Left ventricle myocardium superior (tissue), 1 donor: ENCODE measurements at places on chromosomes 2 and 18. TPM values are rescaled to one million over a fixed set of nuclear protein-coding genes. Genes with fewer than 3 reads are reported as not detected.
A peak's percentile ranks its signal among the peaks of the same experiment; 100 is the strongest.

- no peak for DNase-seq
Measured at GRCh38 chr2:156110890-156111289, 221.6 kb downstream of the NR4A2 start.

DNA sequence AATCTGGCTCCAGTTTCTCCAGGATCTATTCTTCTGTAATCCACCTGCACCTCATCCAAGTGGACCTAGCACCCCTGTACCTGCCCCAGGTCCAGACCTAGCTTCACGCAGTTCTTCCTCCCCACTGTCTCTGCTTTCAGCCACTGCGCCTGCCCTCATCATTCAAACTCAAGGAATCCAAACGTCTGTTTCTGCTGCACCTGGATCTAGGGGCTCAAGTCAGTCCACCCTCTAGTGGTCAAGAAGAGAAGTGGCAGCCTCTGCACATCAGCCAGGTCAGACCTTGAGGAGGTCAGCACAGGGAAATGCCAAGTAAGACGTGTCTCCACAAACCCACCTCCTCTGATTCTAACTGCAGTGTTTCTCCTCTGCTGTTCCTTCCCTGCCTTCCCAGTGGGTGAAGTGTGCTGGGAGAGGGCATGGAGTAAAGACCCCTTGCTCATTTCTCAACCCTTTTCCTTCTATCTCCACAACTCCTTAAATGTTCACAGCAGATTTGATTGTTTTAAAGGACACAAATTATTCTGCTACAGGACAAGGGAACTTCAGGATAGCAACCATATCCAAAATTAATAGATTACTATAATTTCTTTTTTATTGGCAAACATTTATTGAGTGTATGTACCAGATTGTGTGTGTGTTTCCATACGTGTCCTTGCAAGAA lies 8.6 kb upstream of the RNF152 start:
- DNase-seq: peak; percentile 33

DNA sequence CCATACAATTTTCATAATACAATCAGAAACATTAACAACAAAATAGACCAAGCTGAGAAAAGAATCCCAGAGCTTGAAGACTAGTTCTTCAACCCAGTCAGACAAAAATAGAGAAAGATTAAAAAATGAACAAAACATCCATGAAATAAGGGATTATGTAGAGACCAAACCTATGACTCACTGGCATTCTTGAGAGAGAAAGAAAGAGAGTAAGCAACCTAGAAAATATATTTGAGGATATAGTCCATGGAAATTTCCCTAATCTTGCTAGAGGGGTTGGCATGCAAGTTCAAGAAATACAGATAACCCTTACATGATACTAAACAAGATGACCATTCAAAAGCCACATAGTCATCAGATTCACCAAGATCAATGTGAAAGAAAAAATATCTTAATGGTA lies 281.7 kb downstream of the CCDC85A start:
- no peak for DNase-seq

GRCh38 chr2:199439542-199439941 lies 18.2 kb downstream of the SATB2 start:
- no peak for DNase-seq

DNA sequence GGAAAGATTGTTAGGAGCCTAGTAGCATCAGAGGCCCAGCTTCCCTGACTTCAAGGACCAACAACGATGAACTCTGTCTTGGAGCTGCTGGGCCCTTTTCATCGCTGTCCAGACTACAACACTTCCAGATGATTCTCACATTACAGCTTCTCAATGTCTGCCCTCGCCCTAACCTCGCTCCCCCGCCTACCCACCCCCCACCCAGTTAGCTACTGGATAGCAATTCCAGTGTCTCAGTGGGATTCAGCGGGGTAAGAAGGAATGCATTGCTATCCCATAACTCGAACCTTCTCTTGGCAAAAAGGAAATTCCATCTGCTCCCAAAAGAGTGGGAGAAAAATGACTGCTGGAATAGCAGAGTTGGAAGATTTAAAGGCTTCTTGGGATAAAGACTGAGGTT lies 65.0 kb downstream of the RPL37A start:
- no peak for DNase-seq

DNA sequence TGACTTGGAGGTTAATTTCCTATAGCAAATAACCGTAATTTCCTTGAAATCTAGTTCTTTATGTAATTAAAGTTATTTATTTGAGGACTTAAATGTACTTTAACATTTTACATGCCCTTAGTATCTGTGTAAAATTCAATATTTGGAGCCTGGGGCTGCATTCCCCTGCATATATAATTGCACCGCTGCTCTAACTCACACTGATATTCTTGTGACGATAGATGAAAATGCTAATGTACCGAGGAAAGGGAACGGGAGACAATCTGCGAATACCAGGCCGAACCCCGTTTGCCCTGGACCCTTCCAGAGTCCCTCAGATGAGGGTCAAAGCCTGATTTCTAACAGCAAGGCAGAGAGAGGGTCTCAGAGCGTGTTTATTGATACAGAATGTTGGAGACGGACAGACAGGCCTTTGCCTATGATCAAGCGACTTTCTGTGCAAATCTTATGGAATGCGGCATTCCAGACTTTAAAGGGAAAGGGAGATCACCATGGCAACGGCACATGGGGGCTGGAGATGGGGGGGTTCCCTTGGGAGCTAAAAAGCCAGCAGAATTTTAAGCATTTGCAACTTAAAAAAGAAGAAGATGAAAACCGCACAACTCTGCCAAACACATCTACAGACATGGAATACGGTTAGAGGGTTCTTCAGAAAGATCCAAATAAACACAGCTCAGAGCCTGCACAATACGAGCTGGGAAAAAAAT lies 57.6 kb upstream of the TWIST2 start:
- DNase-seq: no peak

DNA sequence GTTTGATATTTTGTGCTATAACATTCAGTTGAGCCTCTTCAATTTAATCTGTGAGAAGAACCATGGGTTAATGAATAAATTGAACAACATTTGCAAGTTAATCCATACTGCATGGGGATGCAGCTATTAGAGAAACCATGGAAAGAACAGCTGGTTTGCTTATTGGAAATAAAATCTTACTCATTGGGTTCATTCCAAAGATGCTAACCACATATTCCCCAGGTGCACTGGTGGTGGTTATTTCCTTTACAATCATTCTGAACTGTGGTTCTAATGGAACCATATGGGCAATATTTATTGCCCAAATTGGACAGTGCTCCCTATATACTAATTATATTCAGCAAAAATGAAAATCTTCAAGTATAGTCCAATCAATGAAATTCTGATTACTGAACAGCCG lies 1200.4 kb upstream of the CDH2 start:
- no peak for DNase-seq

DNA sequence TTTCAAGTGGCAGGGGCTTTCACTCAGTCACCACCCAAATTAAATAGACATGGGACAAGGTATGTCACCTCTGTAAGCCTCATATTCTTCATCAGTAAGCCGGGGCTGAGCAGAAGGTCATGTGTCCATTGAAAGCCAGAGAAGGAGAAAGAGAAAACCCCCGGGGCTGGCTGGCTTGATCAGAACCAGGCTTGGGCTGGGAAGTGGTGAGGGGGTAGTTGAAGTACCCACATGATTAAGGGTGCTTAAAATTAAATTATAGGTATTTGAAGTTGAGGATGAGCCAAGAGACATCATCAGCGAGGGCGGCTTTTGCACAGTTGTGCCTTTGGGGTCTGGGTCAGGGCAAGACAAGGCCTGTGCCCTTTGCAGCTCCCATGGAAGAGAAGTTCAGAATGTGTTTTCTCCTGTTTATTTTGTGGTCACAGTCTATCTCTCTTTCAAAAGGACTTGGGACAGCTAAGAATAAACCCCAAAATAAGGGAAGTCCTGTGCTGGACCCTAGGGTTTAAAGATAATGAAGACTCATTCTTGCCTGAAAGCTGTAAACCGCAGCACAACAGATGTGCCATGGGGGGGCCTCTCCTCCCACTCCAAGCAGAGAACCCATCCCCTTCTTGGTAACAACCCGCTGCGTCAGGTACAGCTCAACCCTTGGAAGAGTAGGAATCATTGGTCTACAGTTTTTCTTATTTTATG lies 10.7 kb downstream of the DBI start:
- DNase-seq: no peak

DNA sequence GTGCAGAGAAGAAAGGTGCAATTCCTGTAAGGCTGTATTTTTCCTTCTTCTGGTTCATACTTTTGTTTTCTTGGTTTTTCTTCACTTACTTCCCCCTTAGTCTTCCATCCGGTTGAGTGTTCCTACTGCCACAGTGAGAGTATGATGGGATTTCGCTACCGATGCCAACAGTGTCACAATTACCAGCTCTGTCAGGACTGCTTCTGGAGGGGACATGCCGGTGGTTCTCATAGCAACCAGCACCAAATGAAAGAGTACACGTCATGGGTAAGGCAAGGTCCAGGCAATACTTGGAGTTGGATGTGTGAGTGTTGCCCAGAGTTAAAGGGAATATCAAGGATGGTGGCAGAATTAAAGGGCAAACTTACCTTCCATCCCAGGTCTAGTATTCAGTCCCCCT lies 108.0 kb downstream of the DTNA start:
- no peak for DNase-seq

GRCh38 chr2:224987733-224988132 lies 54.5 kb downstream of the DOCK10 start:
- DNase-seq: no peak

KCNG2 gene
- not detected for total RNA-seq

INPP5D gene
- 5.8 TPM for total RNA-seq

OTOS gene
- not detected for total RNA-seq

OXER1 gene
- total RNA-seq: 0.74 TPM

COQ10B gene
- total RNA-seq: 25.6 TPM

SLC4A5 gene
- total RNA-seq: 2.2 TPM

POMC gene
- total RNA-seq: 5.3 TPM
